ENCODE measurements at places on chromosomes 12 and 14.

GRCh38 chr14:58731465-58732293, 93.9 kb downstream of the DACT1 start:
- H3K4me1 ChIP-seq: peaks cover 21% of the 10 kb centered on the region
- peak overlapping the region; percentile 50 for H3K27ac ChIP-seq
- no peak overlapping the region for H3K4me3 ChIP-seq

DNA sequence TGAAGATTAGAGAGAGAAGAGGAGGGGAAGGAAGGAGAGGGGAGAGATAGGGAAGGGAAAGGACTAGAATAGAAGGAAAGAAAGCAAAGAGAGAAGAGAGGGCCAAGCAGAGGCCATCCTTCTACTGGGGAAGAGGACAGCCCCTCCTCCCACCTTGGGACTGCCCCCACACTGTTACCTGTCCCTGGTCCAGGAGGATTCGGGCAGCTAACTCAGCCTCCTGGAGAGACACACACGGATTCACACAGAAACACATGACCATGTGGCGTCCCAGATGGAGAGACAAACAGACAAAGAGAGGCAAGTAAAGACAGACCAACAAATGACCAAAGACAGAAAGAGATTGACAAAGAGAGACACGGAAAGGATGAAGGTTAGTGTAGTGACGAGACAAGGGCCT, 2.2 kb downstream of the NDRG2 start:
- DNase-seq: no peak
- H3K27ac ChIP-seq: no peak overlapping the region
- peaks cover 59% of the 10 kb centered on the region for H3K27me3 ChIP-seq
- no peaks in the 10 kb centered on the region for H3K4me1 ChIP-seq
- no peak overlapping the region for H3K4me3 ChIP-seq
- no peaks in the 10 kb centered on the region for H3K36me3 ChIP-seq

DNA sequence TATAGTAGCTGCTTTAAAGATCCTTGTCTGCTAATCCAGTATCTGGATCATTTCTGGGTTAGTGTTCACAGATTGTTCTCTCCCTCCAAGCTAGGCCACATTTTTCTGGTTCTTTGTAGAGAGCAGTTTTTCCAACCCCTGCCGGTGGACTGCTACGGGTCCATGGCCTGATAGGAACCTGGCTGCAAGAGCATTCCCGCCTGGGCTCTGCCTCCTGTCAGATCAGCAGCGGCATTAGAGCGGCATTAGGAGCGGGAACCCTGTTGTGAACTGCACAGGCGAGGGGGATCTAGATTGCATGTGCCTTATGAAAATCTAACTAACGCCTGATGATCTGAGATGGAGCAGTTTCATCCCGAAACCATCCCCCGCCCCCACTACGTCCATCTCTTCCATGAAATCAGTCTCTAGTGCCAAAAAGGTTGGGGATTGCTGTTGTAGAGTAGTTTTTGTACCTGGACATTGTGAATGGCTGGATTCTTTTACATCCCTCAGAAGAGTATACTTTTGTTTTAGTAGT, 50.4 kb downstream of the MYRFL start:
- H3K36me3 ChIP-seq: no peaks in the 10 kb centered on the region
- H3K4me1 ChIP-seq: peaks cover 14% of the 10 kb centered on the region
- no peak overlapping the region for H3K27ac ChIP-seq
- H3K4me3 ChIP-seq: no peak overlapping the region
- no peak for DNase-seq
- no peaks in the 10 kb centered on the region for H3K27me3 ChIP-seq

- no peak overlapping the region for H3K27ac ChIP-seq
- no peaks in the 10 kb centered on the region for H3K27me3 ChIP-seq
- no peak overlapping the region for H3K4me3 ChIP-seq
- no peak for DNase-seq
- no peaks in the 10 kb centered on the region for H3K36me3 ChIP-seq
These were observed 25.9 kb upstream of the PPFIBP1 start for GRCh38 chr12:27498149-27498548.

- H3K36me3 ChIP-seq: no peaks in the 10 kb centered on the region
- no peak overlapping the region for H3K27ac ChIP-seq
- peak; percentile 92 for DNase-seq
- no peaks in the 10 kb centered on the region for H3K27me3 ChIP-seq
- H3K4me1 ChIP-seq: peaks cover 34% of the 10 kb centered on the region
These were observed 47.2 kb upstream of the CTDSP2 start for GRCh38 chr12:57893431-57894353.

DNA sequence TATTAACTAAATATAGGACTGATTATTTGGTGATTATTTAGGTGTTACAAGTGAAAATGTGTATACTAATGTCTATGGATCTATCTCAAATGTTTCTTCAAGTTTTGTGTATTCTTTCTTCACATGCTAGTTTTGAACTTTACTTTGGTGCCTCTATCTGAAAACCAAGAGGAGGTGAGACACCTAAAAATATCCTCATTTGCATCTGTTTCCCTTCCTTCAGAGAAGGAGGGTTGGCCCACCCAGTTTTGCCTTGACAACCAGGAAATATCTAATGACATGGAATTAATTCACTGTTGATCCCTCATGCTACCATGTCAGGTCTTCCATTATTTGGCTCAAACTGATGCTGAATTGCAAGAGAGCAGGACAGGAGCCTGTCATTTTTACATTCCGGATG, 500.4 kb downstream of the NELL2 start:
- H3K36me3 ChIP-seq: no peaks in the 10 kb centered on the region
- no peak for DNase-seq
- no peak overlapping the region for H3K27ac ChIP-seq
- H3K27me3 ChIP-seq: no peaks in the 10 kb centered on the region
- H3K4me3 ChIP-seq: no peak overlapping the region

DNA sequence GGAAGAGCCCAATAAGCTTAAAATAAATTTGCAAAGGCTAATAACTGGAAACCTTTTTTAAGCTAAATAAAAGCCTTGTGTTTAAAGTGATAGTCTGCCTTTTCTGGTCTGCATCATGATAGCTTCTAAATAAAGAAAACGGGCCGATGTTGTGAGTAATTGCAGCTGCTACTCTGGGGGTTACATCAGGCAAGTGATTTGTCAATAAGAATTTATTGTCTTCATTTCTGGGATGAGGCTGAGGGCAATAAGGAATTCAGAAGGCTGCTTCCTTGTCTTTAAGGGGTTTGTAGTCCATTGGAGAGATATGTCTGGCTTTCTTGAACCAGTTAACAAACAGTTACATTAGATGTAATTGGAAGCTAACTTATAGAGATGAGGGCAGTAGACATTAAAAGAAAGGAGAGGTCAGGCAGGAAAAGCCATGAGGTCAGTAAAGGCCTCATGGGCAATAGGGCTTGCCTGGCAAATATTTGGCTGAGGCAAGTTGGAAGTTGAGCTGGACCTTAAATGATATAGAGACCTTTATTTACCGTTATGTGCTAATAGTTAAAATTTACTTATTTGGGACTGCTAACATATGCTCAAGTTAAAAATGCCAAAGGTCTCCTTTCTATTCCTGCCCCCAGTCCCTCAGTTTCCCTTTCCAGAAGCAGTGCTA, 85.0 kb downstream of the CRADD start:
- H3K27ac ChIP-seq: no peak overlapping the region
- no peaks in the 10 kb centered on the region for H3K36me3 ChIP-seq
- DNase-seq: no peak

GRCh38 chr12:97967831-97968230, 505.2 kb downstream of the RMST start:
- DNase-seq: no peak
- H3K4me3 ChIP-seq: no peak overlapping the region
- H3K27ac ChIP-seq: no peak overlapping the region
- no peaks in the 10 kb centered on the region for H3K4me1 ChIP-seq
- H3K27me3 ChIP-seq: no peaks in the 10 kb centered on the region
